ENCODE measurements at places on chromosomes 7 and 10.

GRCh38 chr7:30273552-30273951, 10.8 kb upstream of the ZNRF2 start:
- no peak for DNase-seq

DNA sequence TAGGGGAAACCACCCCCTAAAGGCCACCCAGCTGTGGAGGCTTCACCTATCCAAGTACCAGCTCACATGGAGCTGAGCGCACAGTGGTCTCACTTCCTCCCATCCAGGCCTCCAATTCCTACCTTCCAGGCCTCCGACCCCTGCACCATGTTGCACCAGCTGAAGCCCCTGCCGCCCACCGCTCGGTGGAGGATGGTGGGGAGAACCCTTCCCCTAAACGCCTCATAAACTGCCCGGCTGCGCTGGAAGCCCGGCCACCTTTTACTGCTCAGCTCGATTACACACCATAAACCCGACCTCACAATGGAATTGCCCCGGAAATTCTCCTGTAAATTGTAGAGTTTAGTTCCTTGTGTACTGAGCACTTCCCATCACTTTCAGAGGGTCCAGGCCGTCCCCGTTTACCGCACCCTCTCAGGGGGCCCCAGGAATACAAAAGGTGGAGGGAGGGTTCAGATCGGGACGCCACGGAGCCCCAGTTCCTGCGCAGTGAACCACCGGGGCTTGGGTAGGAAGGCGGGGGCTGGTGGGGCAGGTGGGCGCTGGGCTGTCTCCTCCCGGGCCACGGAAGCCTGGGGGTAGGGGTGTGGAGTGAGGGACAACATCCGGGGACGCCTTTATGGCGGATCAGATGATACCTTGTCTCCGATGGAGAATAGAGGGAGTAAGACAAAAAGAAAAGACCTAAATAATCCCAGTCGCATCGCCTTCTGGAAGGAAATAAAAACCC, 1.4 kb upstream of the HOXA7 start:
- no peak for DNase-seq

DNA sequence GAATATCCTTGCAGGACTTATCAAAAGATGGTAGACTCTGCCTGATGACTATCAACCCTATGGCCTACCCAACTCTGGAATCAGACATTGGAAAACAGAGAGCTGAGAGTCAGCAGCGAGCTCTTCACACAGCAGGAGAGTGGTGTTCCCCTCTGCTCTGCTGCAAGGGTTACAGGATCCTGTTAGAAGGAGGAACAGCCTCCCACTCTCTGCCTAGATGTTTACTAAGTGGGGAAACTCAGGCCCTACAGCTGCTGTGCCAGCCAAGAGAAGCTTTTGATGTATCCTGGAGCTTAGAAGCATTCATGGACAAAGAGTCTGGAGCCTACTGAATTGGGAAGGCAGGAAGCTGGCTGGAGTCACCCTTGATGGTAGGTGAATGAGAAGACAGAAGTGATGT, 104.6 kb downstream of the ABLIM1 start:
- DNase-seq, result no peak

- no peak for DNase-seq
Observed at GRCh38 chr7:14501436-14501835, 401.1 kb downstream of the DGKB start.

GRCh38 chr7:77413861-77414424, 2.2 kb downstream of the GSAP start:
- no peak for DNase-seq

DNA sequence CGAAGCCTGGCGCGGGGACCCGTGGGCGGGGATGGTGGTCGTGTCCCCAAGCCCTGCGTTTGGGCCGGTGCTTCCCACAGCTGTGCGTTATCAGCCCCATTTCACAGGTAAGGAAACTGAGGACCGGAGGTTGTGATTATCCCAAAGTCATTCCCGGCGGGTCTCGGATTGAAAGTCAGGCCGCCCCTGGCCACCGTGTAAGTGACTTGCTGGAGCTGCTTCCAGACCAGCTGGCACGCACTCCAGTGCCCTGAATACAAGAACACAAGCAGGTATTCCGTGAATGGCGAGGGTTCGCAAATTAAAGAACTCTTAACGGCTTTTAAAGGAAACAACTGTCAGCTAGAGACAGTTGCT, 675 bp upstream of the ATE1 start:
- DNase-seq, result no peak

DNA sequence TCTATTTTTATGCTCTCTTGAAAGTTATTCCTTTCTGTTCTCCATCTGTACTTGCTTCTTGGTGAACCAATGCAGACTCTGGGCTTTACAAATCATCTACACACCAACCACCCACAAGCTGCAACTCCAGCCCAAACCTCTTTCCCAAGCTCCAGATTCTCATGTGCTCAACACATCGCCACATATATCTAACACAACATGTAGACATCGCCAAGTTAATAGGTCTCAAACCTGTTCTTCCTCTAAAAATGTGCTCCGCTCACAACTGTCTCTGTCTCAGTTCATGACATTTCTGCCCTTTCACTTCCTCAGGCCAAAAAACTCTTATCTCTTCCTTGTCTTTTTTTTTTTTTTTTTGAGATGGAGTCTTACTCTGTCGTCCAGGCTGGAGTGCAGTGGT, 95.7 kb upstream of the EEPD1 start:
- DNase-seq, result no peak

DNA sequence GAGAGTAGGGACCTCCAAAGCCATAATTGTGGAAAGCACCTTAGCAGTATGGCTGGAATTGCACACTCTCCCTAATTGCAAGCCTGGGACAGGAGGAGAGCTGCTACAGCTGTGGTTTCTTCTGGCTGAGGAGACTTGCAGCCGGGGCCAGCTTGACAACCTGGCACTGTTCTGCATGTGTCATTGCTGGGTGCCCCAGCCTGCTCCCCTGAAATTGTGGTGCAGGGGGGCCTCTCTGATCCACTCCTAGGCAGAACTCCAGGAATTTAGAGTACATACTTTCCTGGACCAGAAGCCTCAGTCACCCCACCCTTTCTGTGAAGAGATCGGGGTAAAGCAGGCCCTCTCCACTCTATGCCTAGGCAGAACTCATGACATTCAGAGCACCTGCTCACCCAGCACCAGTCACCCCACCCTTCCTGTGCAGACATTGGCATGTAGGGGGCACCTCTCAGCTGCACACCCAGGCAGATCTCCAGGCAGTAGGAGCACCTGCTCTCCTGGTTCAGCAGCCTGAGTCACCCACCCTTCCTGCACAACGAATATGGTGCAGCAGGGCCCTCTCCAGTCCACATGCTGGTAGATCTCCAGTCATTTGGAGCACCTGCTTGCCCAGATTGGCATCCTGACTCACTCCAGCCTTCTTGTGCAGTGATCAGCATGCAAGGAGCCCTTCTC, 34.4 kb upstream of the DYNC1I1 start:
- DNase-seq, result no peak

DNA sequence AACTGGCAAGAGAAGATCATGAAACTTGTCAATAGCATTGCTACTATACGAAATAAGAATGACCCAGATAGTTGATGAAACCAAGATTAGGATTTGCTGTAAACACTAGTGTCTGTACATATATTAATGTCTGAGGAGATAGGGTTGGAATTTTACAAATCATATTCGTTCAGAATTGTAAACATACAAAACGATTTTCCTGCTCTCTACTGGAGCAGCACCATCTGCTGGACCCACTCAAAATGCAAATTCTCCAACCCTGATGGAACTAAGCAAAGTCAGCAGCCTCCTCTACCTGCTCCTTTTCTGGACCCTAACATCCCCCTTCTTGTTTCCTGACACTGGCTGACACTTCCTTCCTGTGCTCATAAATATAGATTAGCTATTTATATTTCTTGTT, 29.4 kb upstream of the SGMS1 start:
- DNase-seq, result no peak

DNA sequence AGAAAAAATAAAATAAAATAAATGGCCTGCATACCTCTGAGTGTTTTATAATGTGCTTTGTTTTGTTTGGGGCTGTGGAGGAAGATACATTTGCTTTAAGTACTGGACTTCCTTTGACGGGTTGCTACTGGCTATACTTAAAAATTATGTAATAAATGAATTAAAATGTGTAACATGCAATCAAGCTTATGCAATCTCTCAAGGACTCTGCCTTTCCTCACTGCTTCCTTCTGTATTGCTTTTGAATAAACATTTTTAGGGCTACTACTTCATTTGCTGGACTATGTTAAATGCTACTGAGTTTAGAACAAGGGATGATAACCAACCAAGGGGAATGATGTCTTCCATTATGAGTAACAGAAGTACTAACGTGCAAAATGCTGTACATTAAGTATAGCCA, 91.6 kb downstream of the ETV1 start:
- DNase-seq, result no peak

DNA sequence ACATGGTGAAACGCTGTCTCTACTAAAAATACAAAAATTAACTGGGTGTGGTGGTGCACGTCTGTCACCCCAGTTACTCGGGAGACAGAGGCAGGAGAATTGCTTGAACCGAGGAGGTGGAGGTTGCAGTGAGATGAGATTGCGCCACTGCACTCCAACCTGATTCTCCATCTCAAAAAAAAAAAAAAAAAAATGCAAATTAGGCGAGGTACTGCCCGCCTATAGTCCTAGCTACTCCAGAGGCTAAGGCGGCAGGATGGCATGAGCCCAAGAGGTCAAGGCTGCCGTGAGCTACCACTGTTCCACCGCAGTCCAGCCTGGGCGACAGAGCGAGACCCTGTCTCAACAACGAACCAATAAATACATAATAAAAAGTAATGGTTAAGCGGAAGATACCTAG, 1.1 kb upstream of the EIF4H start:
- DNase-seq, result no peak

DNA sequence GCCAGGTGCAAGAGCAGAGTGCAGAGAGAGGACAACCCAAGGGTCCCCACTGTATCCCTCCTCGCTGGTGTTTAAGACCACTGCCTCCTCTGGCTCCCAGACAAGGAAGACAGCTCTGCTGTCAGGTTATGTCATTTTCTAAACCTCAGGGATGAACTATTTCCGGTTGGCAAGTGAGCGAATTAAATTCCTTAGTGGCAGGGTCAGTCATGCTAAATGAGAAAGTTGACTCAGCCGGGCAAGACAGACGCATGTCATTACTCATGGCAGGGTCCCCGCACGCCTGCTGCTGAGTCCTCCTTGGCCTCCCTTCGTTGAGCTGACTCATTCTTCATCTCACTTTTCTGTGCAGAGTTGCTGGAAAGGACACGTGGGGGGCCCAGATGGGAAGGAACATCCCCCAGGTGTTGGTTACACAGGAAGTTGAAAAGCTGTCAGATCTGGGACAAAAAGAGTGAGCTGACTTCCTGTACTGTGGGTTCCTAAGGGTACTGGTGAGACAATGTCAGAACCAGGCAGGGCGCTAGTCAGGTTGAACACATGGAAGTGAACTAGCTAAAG, 47.1 kb upstream of the UCN3 start:
- DNase-seq, result no peak

DNA sequence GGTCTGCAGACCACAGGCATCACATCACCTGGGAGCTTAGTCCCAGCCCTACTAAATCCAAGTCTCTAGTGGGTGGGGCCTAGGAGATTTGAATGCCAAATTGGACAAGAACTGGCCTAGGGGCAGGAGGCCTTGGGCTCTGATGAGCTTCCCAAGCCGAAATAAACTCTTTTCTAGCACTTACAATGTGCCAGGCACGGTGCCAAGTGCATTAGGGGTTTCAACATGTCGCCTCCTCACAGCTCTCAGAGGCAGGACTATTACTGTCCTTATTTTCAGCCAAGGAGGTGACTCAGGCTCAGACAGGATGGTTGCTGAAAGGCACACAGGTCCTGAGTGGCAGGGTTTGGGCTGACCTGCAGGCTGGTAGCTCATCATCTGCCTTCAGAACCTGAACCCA, 9.2 kb upstream of the CPA1 start:
- no peak for DNase-seq

GRCh38 chr10:16909271-16909767, 92.1 kb upstream of the RSU1 start:
- no peak for DNase-seq

GRCh38 chr7:24715661-24716479, 41.4 kb downstream of the GSDME start:
- DNase-seq, result no peak

DNA sequence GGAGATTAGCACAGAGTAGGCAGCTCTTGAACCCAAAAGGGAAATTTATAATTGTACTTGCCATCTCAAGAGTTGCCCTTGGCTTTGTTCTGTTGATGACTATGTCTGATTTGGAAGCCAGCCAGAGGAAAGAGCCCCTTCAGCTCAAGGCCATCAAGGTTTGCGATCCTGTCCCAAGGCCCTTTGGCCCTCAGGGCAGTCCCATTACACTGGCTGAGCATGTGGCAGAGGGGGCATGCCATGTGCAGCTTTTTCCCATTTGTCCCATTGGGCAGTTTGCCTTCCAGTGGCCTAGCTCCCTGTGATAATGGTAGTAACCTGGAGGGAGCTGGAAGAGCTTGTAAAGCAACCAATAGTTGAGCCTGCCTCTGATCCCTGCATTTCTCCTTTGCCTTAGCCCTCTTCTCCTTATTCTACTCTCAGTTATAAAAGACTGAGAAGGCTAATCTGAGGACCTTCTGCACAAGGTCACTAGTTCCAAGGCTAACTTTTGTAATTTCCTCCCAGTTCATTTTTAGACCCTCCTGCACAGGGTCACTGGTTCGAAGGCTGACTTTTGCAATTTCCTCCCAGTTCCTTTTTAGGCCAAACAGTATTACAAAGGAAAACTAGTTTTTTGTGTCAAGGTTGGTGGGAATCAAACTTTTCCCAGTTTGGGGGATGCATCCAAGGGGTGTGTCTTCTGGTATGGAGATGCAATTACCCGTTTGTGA, 31.0 kb upstream of the ARHGAP12 start:
- no peak for DNase-seq

DNA sequence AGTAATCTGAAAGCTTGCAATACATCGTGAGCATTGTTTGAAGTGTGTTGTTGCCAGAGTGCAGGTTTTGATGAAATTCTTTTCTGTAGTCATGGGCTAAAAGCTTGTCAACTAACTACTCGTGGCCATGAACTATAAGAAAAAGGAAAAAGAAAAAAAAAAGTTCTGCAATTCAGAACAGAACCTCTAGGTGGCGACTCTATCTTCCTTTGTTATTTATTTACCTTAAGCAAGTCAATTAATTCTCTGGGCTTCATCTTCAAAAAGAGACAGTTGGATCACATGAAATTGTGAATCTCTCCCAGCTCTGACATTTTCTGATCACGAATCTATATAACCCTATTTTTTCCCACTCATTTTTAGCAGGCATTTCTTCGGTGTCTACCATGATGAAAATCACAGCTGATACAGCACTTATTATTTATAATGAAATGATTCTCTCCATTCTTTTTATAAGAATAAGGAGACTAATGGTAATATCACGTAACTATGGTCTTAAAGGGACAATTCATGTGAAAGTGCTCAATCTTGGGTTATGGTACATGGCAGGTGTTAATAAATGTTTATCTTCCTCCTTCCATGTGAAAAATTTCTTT, 18.8 kb downstream of the TMEM196 start:
- no peak for DNase-seq

Data from nucleus accumbens (tissue), 56 donors.